ENCODE measurements at places on chromosomes 12 and 14.

GRCh38 chr14:30532264-30532663 is 26.7 kb upstream of the G2E3 start:
- no peak for DNase-seq

DNA sequence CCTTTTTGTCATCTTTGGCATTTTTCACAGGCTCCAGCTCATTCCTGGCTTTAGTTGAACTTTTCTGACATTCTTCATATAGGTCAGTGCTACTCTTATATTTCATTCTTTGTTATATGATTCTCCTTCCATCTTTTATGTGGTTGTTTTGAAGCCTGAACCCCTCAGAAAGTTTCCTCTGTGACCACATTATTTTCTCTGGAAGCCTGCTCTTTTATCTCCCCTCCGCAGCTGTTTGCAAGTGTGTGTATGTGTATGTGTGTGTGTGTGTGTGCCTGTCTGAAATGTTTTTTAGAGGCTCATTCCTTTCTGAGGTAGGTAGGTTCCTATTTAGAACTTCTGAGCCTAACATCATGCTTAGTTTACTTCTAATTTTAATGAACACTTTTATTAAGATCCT is 47.6 kb downstream of the ANO4 start:
- DNase-seq: no peak

- no peak for DNase-seq
Measured at GRCh38 chr12:65885312-65885711, 61.0 kb downstream of the HMGA2 start.

- DNase-seq: no peak
Measured at GRCh38 chr12:17609153-17609552, 480.8 kb downstream of the RERGL start.

- DNase-seq: no peak
Measured at GRCh38 chr14:76931631-76932402, 96.7 kb downstream of the IRF2BPL start.
